ENCODE measurements at places on chromosomes 3 and 15. TPM values are rescaled to one million over a fixed set of nuclear protein-coding genes. Genes with fewer than 3 reads are reported as not detected.

The MINAR1 gene
- total RNA-seq = 1.9 TPM

- no peak for DNase-seq
Observed at GRCh38 chr3:170589113-170589512, 3.2 kb upstream of the SLC7A14 start.

The ZNF660 gene
- 29.8 TPM for total RNA-seq

DNA sequence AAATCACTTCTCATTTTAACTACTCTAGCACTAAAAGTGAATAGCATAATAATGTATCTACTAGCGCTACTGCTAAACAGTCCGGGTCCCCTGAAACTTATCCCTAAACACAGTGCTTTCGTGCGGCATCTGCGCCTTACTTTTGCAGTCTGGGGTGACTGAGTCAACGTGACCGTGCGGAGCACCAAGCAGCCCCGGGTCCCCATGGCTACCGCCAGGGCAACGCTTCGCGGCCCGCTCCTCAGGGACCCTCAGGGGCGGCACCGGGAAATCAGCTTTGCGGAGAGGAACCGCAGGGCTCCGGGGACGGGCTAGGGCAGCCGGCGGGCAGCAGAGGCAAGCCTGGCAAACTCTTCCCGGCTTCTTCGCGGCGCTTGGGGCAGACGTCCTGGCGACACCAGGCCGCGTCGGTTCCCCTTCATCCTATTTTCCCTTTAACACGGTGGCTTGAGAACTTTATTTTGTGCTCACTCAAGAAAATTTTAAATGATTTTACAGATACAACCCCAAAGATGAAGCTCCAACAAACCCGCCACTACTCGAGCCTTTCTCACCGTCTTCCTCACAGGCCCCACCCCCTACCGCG, 757 bp upstream of the DIPK2A start:
- DNase-seq = peak; percentile 53

The RAB7A gene
- total RNA-seq = 148 TPM
